Brain microvascular endothelial cell (primary cell): ENCODE measurements at places on chromosomes 2 and 18.
A peak's percentile ranks its signal among the peaks of the same experiment; 100 is the strongest.

DNA sequence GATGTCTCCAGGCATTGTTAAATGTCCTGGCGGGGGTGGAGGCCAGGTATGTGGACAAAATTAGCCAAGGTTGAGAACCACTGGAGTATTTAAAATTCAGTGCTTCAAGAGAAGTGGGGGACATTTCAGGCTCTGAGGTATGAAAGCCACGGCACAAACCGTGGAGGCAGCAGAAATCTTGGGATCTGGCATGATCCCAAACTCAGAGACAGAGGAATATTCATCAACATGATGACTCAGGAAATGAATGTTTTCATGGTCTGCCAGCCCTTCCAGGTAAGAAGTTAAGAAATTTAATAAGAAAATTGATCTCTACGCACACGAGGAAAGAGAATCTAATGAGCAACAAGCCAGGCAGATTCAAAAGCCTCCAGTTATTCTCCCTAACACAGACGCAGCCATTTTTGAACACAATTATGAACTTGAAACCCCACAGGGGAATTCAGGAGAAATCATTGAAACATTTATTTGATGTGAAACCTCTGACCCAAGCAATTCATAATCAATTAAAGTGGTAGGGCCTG lies 11.3 kb upstream of the GRP start:
- DNase-seq, result no peak

GRCh38 chr2:56450047-56450446 lies 266.3 kb downstream of the CCDC85A start:
- DNase-seq, result no peak

GRCh38 chr2:73013936-73014335 lies 57.6 kb downstream of the SFXN5 start:
- peak; percentile 37 for DNase-seq

GRCh38 chr18:78816916-78817315 lies 162.7 kb upstream of the SALL3 start:
- DNase-seq, result no peak

DNA sequence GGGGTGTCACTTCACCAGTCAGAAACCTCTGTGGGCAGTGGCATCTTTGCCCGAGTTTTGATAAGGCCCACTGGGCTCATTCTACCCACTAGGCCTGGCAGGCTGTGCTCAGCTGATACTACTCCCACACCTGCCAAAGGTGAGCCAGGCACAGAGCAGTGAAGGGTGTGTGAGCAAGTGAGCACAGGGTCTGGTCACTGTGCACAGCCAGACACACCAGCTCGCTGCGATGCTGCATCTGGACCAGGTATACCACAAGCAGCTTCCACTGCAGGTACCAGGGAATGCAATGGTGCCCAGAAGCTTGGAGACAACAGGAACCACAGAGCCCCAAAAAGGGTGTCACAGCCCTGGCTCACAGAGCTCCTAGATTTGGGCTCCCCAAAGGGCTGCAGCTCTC lies 40.6 kb upstream of the CBLN2 start:
- DNase-seq, result no peak

GRCh38 chr2:44889096-44889495 lies 52.4 kb upstream of the SIX3 start:
- no peak for DNase-seq

GRCh38 chr2:68776124-68776523 lies 41.5 kb downstream of the ARHGAP25 start:
- DNase-seq, result no peak

DNA sequence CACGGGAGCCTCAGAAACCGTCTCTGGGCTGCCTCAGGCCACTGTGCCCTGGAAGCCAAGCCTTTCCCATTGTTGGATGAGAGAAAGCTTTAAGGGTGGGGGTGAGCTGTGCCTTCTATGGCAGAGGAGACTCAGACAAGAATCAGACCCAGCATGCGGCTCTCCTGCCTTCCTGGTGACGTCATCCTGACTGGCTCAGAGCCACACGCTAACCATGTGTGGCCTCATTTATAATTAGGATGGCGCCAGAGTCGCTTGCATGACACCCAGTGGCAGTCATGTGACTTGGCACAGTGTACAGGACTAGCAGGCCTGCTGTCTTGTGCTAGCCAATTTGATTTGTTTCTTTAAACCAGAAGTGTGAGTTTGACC lies 99.1 kb downstream of the SH3BP4 start:
- DNase-seq, result peak; percentile 92

DNA sequence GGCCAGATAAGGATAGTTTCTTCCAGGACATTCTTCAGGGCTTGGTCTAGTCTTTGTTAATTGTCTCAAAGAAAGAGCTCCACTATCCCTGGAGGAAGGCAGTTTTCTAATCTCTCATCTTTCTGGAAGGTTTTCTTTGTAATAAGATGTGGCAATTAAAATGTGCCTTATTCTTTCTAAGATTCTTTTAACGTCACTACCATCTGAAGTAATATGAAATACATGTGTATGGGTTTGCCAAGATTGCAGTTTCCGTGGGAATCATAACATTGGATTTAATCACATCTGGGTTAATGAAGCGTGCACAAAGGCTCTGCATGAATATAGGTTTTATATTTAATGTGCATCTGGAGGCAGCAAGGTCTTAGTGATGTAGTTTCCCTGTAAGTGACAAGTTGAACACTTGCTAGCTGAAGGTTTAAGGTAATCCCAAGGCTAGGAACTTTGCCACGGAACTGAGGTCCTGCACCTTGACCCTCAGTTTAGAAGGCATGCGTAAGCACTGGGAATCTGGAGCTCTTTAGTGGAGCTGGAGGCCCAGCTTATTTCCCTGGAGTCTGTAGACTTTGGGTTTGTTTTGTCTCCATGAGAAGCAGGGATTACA lies 25.7 kb downstream of the DIS3L2 start:
- no peak for DNase-seq

DNA sequence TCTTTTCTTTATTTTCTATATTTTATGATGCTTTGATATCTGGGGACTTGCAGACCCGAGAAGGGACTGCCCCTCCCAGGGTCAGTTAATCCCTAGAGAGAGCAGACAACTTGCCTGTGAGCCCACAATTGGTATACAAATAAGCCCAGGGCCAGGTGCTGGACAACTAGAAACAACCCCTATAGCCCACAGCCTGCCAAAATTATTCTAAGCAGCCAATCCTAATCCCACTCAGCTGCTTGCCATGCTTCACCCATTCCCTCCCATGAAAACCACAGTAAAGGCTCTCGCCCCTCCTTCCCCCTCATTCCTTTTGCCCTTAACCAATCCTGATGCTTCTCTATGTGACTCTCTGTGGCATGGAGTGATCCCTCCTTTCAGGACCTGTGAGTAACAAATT lies 380.7 kb downstream of the RBM43 start:
- no peak for DNase-seq

GRCh38 chr2:206031162-206031784 lies 54.7 kb downstream of the INO80D start:
- DNase-seq, result no peak

GRCh38 chr2:156098506-156098905 lies 234.0 kb downstream of the NR4A2 start:
- DNase-seq, result no peak
